ENCODE measurements at places on chromosomes 12 and 14.

DNA sequence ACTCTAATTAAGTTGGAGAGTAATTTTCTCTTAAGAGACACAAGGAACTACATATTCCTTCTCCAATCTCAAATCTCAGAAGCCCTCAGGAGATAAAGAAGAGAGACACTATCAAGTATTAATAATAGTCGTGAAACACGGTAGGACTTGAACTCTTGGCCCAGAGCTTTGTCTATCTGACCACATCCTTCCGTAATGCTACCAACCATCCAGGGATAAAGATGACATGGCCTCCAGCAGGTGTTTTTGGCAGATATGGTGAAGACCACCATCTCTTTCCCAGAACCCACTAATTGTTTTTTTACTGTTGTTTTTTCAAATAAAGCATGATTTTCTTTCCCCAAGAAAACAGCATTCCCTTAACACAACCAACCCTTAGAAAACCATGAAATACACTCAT is 3.4 kb downstream of the ZNF384 start:
- no peak for DNase-seq

- DNase-seq, result no peak
These were observed 76.8 kb upstream of the WSCD2 start for GRCh38 chr12:108052260-108052659.

DNA sequence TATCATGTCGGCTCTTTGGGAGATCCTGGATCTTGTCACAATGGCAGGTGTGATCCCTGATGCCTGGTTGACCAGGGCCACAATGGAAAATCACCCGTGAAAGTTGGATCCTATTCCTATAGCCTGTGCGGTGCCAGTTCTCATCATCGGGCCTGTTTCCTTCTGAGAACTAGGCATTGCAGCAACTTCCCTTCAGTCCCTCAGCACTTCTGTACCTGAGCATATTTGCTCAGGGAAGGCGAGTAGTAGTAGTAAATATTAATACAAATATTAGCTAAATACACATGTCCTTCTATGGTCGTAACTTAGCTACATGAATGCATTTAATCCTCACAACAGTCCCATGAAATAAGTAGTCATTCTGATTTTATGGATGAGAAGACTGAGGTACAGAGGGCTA is 22.1 kb upstream of the TAMALIN start:
- no peak for DNase-seq

GRCh38 chr12:78977304-78977867 is 112.8 kb downstream of the SYT1 start:
- DNase-seq, result no peak

DNA sequence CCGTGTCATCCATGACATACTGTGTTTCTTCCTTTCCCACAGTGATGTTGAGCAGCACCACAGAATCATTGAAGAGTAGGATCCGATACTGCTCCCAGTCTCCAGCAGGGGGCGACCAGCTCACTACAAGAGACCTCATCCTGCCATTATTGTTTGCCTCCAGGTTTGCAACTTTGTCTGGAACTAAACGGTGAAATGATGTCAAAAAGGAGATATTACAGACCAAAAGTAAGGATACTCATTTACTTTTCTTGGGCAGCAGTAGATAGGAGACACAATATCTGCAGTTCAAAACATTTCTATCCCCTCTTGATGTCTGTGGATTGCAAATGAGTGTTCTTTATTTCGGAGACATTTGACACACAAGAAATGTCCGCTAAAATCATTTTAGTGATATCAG is 47.2 kb downstream of the PTPRB start:
- DNase-seq, result peak; percentile 51

GRCh38 chr12:48122065-48122834 is 3.1 kb downstream of the PFKM start:
- no peak for DNase-seq

DNA sequence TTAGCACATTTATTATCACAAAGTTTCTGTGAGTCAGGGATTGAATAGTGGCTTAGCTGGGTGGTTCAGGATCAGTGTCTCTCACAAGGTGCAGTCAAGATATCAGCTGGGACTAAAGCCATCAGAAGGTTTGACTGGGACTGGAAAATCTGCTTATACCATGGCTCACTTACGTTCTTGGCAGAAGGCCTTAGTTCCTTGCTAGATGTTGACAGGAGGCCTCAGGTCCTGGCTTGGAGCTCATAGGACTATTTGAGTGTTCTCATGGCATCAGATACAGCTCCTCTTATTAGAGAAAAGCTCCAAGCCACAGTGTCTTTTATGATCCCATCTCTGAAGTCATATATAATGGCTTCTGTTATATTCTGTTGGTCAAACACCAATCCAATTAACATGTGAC is 127.3 kb downstream of the SLC6A15 start:
- no peak for DNase-seq

GRCh38 chr12:31558521-31558920 is 32.4 kb downstream of the DENND5B start:
- no peak for DNase-seq

DNA sequence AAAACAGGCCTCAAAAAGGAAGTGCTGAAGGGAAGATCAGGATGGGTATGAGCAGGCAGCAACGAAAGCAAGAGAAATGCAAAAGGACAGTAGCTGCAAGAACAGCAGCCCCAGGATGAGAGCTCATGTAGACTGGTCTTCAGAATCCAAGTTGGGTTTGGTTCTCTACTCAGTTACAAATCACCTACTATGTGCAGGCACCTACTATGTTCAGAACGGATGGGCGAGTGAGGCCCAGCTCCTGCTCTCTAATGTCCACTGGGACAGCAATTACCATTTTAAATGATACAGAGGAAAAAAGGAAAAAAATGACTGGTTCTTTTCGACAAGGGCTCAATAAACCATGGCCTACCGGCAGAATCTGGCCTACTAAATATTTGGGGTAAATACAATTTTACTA is 88.5 kb downstream of the RBM19 start:
- no peak for DNase-seq

GRCh38 chr12:89632778-89633177 is 75.9 kb downstream of the ATP2B1 start:
- DNase-seq, result no peak

GRCh38 chr14:26414926-26415325 is 182.9 kb downstream of the NOVA1 start:
- no peak for DNase-seq

- no peak for DNase-seq
These were observed 1258.0 kb downstream of the FSCB start for GRCh38 chr14:43249116-43249515.

DNA sequence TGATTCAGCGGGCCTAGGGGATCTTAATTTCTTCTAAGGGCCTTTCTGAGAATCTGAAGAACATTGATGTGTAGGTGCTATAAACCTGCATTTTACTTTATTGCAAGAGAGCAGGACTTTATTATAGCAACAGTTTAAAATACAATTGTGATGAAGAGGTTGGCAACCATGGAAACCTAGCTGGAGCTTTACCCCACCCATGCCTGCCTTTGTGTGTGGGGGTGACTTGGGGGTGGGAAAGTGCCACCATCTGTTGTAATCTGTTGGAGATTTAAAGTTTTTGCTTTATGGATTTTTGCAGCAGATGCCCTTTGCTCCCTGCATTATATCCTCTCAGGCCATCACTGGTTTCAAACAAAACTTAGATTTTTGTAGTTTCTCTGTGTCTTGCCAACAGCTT is 64.6 kb downstream of the ATG14 start:
- no peak for DNase-seq

DNA sequence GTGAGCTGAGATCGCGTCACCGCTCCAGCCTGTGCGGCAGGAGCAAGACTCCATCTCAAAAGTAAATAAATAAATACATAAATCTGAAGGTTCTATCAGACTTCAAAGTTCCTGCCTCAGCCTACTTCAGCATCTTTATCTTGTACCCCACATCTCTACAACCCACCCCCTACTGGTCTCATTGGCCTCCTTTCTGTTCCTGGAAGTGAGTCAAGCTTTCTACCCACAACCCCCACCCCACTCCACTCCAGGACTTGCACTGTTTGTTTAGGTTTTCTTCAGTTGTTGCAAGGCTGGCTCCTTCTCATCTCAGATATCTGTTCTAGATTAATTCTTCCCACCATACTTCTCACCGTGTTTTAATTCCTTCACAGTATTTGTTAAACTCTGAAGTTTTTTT is 714 bp upstream of the PSMC6 start:
- no peak for DNase-seq

GRCh38 chr14:39180553-39180952 is 5.5 kb downstream of the PNN start:
- no peak for DNase-seq

DNA sequence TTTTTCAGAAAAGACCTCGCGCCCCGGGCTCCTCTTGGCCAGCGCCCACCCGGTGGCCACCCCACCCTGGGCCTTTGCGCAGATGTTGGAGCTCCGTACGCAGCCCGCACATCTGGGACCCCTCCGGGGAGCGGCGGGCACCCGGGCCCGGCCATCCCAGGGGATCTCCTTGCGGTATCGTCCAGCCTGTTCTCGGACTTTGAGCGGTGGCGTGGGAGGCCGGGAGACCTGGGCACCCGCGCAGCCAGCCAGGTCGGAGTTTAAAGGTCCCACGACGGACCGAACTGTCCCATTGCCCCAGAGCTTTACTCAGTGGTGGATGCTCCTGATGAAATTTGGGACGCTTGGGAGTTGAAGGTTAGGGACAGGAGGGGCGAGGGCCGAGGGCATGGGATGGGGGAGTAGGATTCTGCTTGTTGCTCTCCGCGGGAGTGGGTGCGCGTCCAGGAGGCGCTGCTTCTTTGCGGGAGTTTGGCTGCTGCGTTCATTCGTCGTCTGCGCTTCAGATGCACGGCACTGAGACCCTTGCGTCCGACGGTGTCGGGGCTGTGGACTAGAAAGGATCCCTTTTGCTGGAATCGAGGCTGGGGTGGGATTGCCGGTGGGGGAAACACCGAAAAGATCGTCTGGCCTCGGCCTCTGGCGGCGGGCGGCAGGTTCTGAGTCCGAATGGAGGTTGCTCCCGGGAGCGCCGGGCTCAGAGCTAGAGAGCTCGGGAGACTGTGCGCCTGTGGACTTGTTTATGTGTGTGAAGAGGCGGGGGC is 1.4 kb downstream of the NTF3 start:
- no peak for DNase-seq

- peak; percentile 32 for DNase-seq
These were observed 197.5 kb upstream of the TMEM132C start for GRCh38 chr12:128069359-128069997.

DNA sequence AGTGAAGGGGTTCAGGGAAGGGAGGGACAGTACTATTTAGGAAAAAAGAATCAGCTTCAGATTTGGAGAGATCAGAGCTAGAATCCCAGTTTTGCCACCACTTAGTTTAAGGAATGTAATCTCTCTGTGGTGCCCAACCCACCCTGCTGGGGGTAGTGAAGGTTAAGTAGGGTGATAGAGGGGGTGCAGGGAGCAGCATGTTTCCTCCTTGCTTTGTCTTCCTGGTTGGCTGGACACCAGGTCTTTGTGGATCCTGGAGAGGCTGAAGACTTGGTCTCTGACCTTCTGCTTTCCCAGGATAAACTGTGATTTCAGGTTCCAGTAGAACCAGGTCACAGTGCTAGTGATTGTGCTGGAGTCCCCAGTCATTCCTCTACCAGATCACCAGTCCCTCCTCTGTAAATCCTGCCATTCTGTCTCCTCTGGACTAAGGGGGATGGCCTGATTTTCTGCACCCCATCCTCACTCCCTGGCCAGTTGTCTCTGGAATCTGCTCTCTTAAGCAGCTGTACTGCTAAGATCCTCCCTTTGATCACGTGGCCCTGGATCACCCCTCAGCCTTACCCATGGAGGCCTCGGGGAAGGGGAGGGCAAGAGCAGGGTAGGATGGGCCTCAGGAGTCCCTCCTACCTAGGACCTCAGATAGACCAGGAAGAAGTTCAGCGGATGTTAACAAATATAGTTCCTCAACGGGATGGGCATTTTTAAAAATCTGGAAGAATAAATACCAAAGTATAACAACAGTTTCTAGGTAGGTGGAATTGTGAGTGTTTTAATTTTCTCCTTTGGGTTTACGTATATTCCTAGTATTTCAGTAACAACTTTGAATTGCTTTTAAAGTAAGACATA is 3.1 kb downstream of the MAP3K12 start:
- no peak for DNase-seq

DNA sequence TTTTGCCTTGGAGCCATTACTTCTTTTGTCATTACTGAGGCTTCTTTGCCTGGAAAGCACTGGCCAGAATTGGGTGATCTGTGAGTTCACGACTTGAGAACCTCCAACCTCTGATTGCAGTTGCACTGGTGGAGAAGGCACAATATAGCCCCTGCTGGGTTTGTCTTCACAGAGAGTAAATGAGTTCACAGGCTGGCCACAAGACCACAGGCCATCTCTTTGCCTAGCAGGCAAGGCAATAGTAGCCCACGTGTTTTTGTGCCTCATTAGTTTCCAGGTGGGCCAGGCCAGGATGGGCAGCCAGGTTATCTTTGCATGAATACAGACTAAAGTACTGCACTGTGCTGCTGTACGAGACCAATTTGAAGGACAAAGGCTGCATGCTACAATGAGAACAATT is 468.8 kb downstream of the NRXN3 start:
- no peak for DNase-seq

GRCh38 chr14:58131386-58131785 is 20.6 kb downstream of the ARMH4 start:
- no peak for DNase-seq

- no peak for DNase-seq
These were observed 534.2 kb upstream of the MIS18BP1 start for GRCh38 chr14:45787167-45787566.

DNA sequence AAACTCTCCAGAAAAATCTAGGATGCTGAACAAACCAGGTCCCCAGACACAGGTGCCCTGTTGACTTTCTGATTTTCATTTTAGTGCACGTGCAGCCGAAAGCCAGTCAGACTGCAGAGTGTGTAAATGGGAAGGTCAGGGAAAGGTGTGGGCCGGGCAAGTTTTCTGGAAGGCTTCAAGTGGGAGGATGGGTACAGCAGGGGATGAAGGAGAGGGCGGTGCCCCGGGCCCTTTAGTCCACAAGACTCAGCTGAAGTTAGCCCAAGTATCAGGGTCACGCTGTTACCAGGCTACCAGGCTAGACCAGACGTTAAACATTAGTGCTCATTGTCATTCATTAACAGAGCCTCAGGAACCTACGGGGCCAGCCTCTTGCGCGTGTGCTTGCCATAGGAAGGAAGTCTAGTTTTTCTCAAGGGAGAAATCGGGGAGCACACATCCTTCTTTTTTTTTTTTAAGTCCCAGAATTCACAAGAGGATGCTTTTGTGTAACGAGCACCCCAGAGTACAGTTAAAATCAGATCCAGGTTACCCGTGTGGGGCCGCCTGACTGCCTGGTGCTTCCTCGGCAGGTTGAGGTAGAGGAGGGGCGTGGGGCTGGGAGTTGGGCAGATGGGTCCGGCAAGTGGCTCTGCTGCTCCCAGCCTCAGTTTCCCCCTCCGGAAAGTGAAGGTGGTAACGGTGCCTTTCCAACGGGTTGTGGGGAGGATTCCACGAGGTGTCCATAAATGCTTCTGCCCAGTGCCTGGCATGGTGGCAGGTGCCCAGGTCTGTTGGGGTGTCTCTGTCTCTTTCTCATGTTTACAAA is 19.1 kb downstream of the BCL7A start:
- DNase-seq, result peak; percentile 87

- DNase-seq, result no peak
These were observed 69.1 kb downstream of the SMOC1 start for GRCh38 chr14:69948351-69948750.

Data from RCC 7860 (cell line).